ENCODE measurements at places on chromosomes 2 and 18.

- no peak for DNase-seq
Observed at GRCh38 chr18:69127873-69128500, 272.7 kb upstream of the DOK6 start.

GRCh38 chr18:3012136-3013023 is 564 bp downstream of the LPIN2 start:
- DNase-seq: no peak

GRCh38 chr2:235552671-235553070 is 58.8 kb downstream of the AGAP1 start:
- DNase-seq: no peak

DNA sequence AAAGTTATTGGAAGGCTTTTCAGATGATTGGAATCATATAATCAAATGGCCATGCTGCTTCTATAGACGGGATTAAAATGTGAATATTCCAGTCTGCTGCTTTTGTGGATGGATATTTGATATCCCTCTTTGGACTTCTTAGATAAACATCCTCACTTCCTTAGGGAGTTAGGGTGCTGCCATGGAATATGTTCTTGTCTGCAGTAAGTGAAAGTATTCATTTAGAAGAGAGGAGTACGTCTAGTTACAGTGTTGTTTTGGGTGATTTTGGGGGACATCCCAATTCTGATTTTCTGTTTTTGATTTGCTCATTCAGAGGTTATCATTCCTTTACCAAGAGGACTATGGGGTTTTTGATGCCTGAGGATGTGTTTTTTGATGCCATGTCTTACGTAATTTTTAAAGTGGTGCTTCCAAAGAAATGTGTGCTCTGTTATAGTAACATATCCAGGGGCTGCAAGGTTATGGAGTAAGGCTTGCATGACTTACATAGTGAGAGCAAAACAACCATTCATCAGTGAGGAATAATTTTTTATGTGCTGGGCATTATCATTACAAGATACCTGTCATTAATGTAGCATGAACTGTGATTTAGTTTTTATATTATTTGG is 33.6 kb downstream of the ASXL3 start:
- DNase-seq: no peak

GRCh38 chr2:153140498-153140897 is 338.1 kb downstream of the RPRM start:
- DNase-seq: no peak

GRCh38 chr2:215136669-215137328 is 1.6 kb downstream of the ABCA12 start:
- DNase-seq: no peak

- DNase-seq: no peak
Observed at GRCh38 chr18:21441670-21442069, 158.8 kb downstream of the ESCO1 start.

- peak; percentile 55 for DNase-seq
Observed at GRCh38 chr2:159516241-159516758, 100.0 kb downstream of the BAZ2B start.

DNA sequence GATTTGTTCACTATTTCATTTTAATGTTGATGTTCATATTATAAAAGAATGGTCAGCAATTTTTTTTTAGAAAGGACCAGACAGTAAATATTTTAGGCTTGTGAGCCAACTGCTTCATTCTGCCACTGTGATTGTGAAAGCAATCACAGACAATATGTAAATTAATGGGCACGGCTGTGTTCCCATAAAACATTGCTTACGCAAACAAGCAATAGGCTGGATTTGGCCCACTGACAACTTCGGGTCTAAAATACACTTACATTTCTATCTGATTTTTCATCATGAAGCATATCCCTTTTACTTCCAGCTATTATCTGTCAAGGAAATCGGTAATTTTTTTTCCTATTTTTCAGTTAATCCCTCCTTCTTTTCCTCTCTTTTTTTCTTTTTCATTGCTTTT is 182.2 kb upstream of the CDH2 start:
- DNase-seq: no peak

GRCh38 chr18:49151482-49151881 is 200.7 kb upstream of the SMAD7 start:
- no peak for DNase-seq

DNA sequence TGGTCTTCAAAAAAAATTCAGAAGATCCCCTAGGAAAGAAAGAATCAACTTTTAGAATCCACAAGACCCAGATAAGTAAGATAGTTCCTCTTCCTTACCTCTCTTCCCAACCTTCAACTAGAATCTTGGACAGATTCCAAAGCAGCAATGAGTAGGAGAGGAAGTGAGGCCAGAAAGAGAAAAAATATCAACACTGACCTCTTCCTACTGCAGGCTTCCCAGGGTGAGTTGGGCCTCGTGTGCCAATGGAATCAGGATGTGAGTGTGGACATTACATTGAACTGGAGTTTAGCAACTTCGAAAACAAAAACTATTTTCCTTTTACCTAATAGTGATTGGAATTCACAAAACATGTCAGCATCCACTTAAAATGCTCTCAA is 102.5 kb upstream of the PIEZO2 start:
- DNase-seq: no peak

- DNase-seq: no peak
Observed at GRCh38 chr2:29260142-29260772, 145.0 kb downstream of the CLIP4 start.

GRCh38 chr2:95060446-95061118 is 35.1 kb downstream of the MAL start:
- no peak for DNase-seq

GRCh38 chr2:99420751-99421299 is 69.0 kb downstream of the REV1 start:
- no peak for DNase-seq

GRCh38 chr2:20939931-20940795 is 103.7 kb downstream of the APOB start:
- peak; percentile 76 for DNase-seq

DNA sequence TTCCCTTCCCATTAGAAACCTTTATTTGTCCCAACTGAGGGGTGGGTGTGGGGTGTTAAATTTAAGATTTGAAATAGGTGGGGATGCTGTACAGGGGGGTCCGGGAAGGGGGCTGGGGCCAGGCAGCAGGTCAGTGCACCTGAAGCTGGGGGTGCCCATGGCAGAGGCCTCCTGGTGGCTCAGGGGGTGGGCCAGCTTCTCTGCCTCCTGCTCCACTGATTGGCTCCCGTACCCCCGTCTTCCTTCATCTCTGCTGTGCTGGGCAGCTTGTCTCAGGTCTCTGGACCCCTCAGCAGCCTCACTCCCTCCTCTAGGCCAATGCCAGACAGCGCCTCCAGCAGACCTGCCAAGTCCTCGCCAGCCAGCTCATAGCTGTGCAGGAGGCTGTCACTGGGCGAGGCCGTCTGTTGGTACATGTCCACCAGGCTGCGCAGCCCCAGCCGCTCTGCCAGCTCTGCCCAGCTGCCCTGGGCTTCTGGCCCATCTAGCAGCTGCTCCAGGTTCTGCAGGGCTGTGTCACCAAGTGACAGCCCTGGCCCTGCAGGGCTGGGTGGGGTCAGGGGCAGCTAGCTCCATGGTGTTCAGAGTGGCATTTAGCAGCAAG is 2.0 kb upstream of the ANKRD62 start:
- DNase-seq: no peak

DNA sequence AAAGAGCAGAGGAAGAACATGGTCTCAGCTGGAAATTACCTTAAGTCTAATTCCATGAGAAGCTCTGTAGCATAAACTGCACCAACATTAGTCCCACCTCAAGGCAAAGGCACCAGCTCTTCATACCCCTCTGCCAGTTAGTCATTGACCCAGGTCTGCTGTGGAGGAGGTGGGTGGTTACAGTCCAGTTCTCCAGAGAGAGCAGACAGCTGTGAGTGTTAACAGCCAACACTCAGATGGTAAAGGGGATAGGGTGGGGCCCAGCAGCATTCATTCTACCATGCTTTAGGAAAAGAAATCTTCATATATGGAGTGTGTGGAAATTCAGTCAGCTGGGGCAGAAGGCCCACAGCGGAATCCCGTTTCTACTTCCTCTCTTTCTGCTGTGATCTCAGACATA is 159.7 kb upstream of the FBXO11 start:
- DNase-seq: no peak

GRCh38 chr18:65269375-65269774 is 481.4 kb upstream of the CDH7 start:
- DNase-seq: no peak

DNA sequence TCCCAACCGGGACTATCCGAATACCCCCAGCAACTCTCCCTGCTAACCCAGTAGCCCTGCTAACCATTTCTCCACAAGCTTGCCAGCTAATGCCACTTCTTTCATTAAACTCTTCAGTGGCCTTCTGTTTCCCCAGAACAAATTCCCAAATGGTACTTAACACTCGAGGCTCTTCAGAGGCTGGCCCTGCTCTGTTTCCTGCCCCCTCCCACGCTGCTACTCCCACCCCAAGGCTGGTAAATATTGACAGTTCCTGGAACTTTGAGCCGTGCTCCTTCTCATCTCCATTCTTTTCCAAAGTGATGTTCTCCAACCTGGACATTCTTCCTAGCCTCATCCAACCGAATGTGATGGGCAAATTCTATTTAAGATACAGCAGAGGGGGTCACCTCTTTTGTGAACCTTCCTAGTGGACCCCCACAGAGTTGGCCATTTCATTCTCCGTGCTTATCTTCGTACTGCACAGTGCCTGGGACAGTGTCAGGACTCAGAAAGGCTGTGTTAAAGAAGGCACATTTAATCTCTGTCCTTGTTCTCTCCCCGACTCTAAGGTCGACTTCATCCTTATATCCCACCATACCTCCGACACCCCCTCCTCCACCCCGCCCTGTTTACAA is 3.2 kb upstream of the KIDINS220 start:
- no peak for DNase-seq

DNA sequence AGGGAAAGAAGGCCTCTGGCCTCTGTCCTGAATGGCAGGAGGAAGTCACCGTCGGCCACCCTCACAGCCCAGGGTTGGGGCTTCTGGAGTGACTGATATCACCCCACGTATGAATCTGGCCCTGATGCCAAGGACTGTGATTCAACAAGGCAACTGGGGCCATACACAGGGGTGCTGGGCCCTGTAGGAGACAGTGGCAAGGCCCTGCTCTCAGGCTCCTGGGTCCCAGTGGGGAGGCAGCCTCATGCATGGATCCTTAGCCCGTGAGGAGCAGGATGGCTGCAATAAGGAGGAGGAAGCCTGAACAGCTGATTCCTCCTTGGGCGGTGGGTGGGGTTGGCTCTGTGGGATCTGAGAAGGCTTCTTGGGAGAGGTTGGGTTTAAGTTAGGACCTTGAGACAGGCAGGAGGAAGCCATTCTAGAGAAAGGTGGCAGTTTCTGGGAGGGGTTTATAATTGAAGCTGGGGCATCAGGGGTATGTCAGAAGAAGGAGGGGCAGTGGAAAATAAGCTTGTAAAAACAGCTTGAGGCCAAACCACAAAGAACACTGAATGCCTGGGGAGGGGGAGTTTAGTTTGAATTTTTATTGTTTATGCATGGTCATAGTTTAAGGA is 42.8 kb upstream of the LAPTM4A start:
- no peak for DNase-seq

DNA sequence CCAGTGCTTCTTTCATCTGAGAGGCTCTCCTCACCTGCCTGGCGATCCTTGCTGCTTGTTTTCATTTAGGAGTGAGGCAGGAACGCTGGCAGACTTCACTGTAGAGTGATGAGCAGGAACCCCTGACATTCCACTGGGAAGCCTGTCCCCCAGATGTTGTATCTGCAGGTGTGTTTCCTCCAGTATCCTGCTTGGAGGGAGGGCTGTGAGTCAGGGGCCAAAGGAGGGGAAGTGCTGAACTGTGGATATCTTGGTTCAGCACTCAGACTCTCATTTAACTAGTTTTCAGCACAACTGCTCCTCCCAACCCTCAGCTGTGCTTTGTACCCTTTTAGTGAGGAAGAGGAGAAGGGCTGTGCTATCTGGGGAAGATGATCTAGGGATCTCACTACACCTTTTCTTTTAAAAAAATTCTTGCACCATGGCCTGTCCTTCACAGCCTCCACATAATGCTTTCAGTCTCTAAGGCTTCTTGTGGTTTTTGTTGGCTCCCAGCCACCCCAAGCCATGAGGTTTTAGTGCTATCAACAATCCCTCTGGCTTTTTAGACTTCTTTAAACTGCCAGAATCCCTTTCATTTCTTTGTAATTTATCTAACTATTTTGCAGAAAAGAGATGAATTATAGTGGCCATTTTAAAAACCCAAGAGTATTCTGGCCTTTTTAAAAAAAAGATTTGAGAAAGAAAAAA is 11.2 kb downstream of the ANKAR start:
- no peak for DNase-seq

GRCh38 chr2:383178-383577 is 95.3 kb upstream of the ALKAL2 start:
- no peak for DNase-seq

GRCh38 chr18:11981543-11982366 is 448 bp downstream of the IMPA2 start:
- no peak for DNase-seq

DNA sequence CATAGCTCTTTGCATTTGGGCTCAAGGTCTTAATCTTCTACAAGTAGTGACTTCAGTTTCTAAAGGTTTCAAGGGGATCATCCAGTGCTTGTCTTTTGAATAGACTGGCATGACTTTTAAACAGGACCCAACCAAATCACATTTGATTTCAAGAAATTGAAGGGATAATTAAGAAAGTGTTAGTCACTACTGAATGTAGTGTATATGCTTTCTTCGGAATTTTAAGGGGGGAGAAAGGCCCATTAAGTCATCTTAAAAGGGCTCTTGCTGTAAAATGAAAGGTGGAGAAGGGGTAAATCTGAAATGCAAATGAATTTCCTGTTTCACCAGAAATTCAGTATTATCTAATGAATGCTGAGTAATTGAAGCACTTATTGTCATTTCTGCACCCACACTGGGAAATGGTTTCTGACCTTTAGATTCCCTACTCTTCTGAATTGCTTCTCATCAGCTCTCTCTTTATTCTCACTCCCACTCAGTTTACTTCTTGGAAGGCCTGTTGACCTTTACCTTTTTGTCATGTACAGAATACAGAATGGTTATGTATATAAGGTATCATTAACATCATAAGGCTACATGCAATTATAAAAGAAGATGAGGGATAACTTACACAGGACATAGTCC is 241.4 kb downstream of the SLC8A1 start:
- no peak for DNase-seq

DNA sequence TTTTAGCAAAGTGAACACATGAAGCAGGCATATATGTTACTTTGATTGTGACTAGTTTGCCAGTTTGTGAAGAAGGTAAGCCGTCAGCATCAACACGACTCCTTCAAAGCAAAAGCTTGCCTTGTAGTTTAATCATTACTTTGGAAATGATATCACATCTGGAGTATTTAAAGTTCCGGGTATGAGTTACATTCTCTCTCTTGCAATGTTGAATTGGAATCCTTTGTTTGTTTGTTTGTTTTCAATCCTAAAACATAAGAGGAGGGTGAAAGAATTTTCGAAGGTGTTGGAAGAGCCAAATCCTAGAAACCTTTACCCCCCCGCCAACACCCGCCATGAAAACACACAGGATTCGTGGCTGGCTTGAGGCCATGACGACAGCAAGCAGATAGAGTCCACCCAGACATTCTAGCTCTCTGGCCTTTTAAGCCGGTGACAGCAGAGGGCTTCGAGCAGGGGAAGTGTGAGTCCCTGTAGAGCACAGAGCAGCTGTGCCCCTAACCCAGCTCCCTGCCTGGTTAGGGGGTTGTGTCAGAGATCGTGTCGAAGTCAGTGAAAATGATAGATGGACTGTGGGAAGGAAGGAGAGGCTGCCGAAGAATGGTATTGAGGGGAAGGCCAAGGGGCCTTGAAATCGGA is 103.8 kb upstream of the SMIM21 start:
- DNase-seq: no peak

GRCh38 chr2:237152361-237152760 is 66.7 kb downstream of the COPS8 start:
- DNase-seq: no peak

Measured in renal cortex interstitium (tissue), 15 donors.